ENCODE measurements at places on chromosomes 1 and 21. TPM values are rescaled to one million over a fixed set of nuclear protein-coding genes. Genes with fewer than 3 reads are reported as not detected.

DNA sequence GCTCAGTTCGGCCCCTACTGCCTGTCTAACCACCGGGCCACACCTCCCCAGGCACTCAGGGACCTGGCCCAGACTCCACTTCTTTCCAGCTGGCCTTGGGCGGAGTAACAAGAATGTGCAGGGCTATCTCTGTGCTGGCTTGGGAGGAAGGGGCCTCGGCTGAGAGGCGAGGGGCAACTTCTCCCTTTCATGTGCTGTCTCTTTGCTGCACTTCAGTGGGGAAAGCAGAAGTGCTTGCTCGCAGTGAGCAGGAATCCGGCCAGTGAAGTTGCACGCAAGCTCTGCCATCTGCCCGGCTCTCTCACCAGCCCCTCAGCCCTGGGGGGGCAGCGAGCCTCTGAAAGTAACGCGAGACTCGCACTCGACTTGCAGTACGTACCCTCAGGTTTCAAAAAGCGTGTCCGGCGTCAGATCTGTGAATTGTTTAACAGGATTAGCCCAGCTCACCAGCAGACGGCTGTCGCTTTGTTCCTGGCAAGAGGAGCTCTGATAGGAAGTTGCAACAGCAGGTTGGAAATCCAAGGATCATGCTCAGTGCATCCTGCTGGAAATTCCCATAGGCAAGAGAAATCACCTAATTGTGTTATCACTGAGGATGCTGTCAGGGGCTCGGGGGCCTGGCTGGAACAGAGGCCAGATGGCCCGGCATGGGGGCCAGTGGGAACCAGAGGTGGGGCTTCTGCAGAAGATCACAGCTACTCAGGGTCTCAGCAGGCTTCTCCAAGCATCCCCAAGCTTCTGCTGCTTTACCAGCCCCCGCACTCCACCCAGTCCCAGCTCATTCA, 221.1 kb downstream of the NPHP4 start:
- DNase-seq = peak; percentile 5

DNA sequence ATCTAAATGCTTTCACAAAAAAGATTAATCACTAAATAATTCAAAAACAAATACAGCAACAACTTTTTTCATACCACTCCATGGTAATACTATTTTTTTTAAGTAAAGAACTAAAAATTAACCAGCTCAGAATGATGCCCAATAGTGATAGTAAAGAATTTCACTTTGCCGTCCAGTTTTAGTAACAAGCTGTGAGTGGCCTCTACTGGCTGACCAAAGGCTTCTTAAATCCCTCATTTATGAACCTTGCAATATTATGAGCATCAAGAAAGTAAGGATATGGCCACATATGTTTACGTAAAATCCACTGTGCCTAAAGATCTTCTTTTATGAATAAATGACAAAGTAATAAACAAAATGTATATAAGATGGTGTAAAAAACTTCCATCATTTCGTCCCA, 108.6 kb downstream of the GPATCH2 start:
- DNase-seq = no peak

DNA sequence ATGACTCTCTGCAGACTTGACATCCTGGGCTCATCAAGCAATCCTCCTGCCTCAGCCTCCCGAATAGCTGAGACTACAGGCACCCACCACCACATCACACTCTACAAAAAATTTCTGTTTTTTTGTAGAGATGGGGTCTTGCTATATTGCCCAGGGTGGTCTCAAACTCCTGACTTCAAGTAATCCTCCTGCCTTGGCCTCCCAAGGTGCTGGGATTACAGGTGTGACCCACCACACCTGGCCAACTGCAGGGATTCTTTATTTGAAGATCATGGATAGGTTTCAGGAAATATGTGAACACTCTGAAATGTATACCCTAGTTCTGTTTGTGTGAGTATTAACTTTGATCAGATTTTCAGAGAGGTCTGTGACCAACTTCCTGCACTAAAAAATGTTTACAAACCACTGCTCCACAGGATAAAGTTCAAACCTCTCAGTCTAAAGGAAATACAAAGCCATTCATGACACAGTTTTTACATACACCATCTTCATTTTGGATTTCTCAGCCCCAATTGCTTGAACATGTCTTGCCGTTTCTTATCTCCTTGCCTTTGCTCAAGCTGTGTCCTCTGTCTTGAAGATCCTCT, 252.3 kb upstream of the FGGY start:
- DNase-seq = peak; percentile 29

The GDAP2 gene
- total RNA-seq = 36.1 TPM

The OR2L3 gene
- total RNA-seq = not detected

DNA sequence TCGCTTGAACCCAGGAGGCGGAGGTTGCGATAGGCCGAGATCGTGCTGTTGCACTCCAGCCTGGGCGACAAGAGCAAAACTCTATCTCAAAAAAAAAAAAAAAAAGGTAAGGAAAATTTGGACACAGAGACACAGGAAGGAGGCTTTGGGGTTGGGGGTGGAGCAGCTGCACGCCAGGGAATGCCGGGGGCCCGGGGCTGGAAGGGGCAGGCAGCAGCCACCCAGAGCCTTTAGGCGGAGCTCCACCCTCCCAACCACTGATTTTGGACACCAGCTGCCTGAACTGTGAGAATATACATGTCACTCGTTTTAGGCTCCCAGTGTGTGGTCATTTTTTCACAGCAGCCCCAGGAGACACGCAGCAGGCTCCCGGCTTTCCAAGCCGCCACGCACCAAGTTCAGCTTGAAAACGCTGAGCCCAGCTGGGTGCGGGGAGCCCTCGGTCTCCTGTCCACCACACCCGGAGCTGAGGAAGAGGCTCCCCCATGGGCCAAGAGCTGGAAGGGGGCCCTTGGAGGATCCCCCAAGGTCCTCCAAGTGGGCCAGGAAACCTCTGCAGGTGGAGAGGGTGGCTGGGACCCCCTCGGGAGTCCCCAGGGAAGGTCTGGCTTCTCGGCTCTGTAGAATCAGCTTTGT, 5.9 kb upstream of the FAAP20 start:
- no peak for DNase-seq

- DNase-seq = no peak
Measured at GRCh38 chr1:235925016-235925415, 58.3 kb upstream of the LYST start.

- no peak for DNase-seq
Measured at GRCh38 chr1:32285658-32286057, 6.2 kb upstream of the HDAC1 start.

The SMCP gene
- not detected for total RNA-seq

The SPRR2A gene
- total RNA-seq = not detected

- DNase-seq = no peak
Measured at GRCh38 chr1:177103005-177103852, 61.3 kb downstream of the ASTN1 start.

- DNase-seq = no peak
Measured at GRCh38 chr1:98653123-98653522, 8.4 kb upstream of the SNX7 start.

- DNase-seq = no peak
Measured at GRCh38 chr1:194339471-194339870, 1153.1 kb upstream of the B3GALT2 start.

The KANK4 gene
- total RNA-seq = 25.7 TPM

The MYBPH gene
- not detected for total RNA-seq

- no peak for DNase-seq
Measured at GRCh38 chr1:72891976-72892375, 609.6 kb upstream of the NEGR1 start.

- no peak for DNase-seq
Measured at GRCh38 chr1:6864166-6864565, 78.9 kb downstream of the CAMTA1 start.

DNA sequence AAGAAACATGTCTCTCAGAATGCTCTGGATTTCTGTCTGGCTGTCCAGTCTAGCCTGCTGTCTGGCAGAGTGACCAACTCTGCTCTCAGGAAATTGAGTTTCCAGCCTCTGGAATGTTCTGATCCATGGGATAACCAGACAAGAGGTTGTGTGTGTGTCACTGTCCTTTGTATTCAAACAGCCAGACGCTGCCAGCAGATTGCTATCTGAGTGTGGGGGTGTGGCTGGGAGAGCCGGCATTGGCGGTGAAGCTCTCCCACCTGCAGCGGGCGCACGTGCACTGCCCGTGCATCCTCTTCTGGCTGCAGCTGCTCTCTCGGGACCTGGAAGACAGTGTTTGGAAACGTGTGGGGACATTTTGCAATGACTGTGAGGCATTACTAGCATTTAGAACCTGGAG, 26.1 kb downstream of the PKP1 start:
- DNase-seq = peak; percentile 80

- no peak for DNase-seq
Measured at GRCh38 chr21:33212159-33212851, 17.4 kb upstream of the IFNAR2 start.

DNA sequence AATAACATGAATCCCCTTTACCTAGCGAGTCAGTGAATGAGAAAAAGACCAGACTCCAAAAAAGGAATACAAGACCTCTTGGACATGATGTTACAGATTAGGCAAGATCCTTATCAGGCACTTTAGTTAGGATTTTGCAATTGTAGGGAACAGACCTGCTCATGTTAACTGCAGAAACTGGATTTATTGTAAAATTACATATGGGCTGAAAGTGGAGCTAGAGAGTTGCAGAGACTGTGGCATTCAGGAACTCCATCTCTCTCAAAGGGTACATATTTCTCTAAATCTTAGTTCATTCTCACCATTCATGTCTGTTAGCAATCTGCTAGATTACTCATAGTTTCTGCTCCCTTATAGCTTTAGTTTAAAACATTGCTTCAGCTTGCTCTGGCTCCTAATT, 142.2 kb downstream of the PAPPA2 start:
- DNase-seq = no peak

GRCh38 chr1:31799895-31800673, 15.7 kb downstream of the SPOCD1 start:
- DNase-seq = no peak

The SYPL2 gene
- 0.24 TPM for total RNA-seq

GRCh38 chr1:184455786-184456185, 69.0 kb downstream of the C1orf21 start:
- DNase-seq = no peak

All from HepG2 (cell line).